NCI-H1092 (cell line): ENCODE measurements at places on chromosomes 7 and 10.

- no peak for DNase-seq
Observed at GRCh38 chr10:126156012-126156411, 232.3 kb downstream of the ADAM12 start.

- DNase-seq: no peak
Observed at GRCh38 chr7:41955893-41956675, 253.2 kb upstream of the INHBA start.

GRCh38 chr7:22895140-22895827, 72.6 kb upstream of the TOMM7 start:
- no peak for DNase-seq

DNA sequence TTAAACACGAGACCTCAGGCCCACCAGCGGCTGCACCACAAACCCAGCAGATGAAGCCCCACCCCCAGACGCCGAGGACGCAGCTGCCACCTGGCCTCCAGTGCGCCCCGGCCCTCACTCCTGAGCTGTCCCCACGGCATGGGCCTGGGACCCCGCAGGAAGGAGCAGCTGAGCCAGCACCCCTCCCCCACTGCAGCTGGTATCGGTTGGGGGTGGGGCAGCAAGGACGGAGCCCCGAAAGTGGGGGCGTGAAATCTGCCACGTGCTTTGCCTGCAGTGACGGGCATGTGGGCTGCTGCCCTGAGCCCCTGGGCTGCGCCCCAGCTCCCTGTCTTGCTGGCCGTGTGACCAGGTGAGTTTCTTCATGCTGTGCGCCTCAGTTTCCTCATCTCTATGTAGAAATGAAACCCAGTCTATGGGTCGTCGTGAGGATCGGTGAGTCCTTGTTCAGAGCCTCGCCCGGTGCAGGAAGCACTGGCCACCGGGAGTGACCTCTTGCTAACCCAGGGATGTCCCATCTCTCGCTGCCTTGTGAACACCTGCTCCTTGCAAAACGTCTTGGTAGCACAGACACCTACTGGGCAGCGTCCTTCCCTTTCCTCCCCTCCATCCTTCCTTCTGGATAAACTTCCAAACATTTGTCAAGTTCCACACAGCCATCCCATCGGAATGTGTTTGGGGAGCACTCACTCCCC, 32.0 kb downstream of the CFAP46 start:
- DNase-seq: no peak

GRCh38 chr7:29873644-29874294, 67.5 kb downstream of the WIPF3 start:
- no peak for DNase-seq

GRCh38 chr10:17792991-17793390, 16.2 kb upstream of the MRC1 start:
- no peak for DNase-seq
